Activated CD4-positive, alpha-beta T cell treated with anti-CD3 and anti-CD28 coated beads, Interleukin-2, amount 50 U/mL, for 1 hour (primary cell): ENCODE measurements at places on chromosomes 2 and 18.

- no peak for DNase-seq
Observed at GRCh38 chr2:233410196-233410760, 56.0 kb downstream of the DGKD start.

GRCh38 chr2:172223601-172224054 lies 120.9 kb upstream of the DLX2 start:
- no peak for DNase-seq

DNA sequence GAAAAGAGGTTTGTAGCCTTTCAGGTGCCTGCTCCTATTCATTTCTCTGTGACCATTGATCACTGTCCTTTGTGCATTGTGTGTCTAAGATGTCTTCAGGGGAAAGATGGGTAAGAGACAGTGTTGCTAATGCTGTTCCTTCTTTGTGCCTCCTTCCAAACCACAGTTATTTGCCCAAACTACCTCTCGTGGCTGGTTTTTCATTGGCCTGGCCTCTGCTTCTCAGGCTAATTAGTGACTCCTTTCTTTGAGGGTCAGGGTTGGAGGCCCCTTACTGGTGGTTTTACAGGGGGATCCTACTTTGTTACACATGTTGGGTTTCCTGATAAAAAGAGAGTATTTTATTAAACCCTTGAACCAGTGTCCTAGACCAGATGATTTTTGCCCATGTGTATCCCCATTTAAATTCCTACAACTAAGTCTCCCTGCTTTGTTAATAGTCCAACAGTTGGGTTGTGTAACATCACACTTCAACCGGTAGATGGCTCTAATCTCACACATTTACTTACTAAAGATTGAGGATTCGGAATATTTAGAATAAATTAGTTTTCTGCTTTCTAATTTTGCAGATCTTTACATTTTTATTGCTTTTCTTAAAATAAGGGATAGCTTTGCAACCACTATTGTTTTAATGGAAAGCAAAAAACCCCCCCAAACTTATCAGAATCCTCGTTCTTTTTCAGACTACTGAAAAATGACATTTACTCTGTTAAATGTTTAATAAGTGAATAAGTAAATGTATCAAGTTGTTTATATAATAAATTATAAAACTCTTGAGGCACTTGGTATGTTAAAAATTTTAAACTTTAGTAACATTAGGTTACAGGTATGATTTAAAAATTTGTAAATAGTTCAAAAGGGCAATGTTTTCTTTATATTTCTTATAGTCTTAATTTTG lies 2.4 kb downstream of the MARS2 start:
- DNase-seq, result no peak

GRCh38 chr2:10079870-10080535 lies at the start of gene CYS1:
Gene CYS1, minus strand, starts transcription at chr2:10080411. Its CDS starts 188 bp downstream, at chr2:10080223.
- DNase-seq, result no peak
